Type B pancreatic cell (in vitro differentiated cells): ENCODE measurements at places on chromosomes 16 and 17.

DNA sequence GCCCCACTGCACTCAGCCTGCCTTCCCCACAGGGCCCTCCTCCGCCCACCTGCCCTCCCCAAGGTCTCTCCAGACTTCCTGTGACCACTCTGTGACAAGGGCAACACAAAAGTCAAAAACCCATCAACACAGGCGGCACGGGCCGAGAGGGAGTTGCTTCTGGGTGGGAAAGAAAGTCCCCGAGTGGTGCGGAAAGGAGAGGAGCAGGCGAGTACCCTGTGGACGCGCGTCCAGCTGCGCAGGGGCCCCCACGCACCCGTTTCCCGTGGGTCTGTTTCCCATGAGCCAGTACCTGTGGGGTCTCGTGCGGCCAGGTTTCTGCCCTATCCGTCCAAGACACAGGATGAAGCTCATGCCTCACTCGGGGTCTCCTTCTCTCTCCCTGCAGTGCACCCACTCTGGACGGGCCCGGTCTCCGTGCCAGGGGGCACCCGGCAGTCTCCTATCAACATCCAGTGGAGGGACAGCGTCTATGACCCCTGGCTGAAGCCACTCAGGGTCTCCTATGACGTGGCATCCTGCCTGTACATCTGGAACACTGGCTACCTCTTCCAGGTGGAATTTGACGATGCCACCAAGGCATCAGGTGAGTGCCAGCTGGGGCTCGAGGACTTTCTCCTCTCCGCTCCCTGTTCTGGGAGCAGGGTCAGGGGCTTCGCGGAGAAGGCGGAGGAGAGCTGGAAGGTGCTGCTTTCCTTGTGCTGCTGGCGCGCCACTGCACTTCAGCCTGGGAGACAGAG, 12.2 kb downstream of the CD2BP2 start:
- H3K27me3 ChIP-seq = no peaks in the 10 kb centered on the region
- H3K27ac ChIP-seq = no peak overlapping the region
- no peak overlapping the region for H3K4me3 ChIP-seq
- no peak for DNase-seq
- no peaks in the 10 kb centered on the region for H3K36me3 ChIP-seq
- no peaks in the 10 kb centered on the region for H3K4me1 ChIP-seq

DNA sequence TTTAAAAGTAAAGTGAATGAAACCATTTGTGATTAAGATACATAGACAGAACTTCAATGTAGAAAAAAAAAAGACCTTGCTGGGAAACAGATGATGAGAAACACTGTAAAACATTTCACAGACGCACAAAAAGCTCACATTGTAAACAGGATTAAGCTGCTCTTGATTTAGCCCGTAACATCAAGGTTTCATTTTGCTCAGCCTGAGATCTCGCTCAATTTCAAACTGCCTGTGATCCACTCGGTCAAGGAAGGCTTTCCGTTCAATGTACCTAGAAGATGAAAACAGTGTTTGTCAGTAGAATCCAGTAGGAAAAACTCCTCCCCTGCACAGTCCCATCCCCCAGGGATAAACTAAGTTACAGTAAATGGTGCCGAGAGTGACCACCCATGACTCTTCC, 42.3 kb upstream of the BCAR1 start:
- H3K4me3 ChIP-seq = no peak overlapping the region
- H3K4me1 ChIP-seq = peaks cover 15% of the 10 kb centered on the region
- H3K27me3 ChIP-seq = no peaks in the 10 kb centered on the region

GRCh38 chr17:8820311-8821010, 21.3 kb upstream of the MFSD6L start:
- no peak overlapping the region for H3K27ac ChIP-seq
- no peaks in the 10 kb centered on the region for H3K36me3 ChIP-seq
- H3K4me3 ChIP-seq = no peak overlapping the region
- peaks cover 41% of the 10 kb centered on the region for H3K27me3 ChIP-seq
- DNase-seq = peak; percentile 36
- no peaks in the 10 kb centered on the region for H3K4me1 ChIP-seq

GRCh38 chr17:70336411-70336810, 167.1 kb downstream of the KCNJ2 start:
- no peaks in the 10 kb centered on the region for H3K27me3 ChIP-seq
- no peak for DNase-seq
- no peaks in the 10 kb centered on the region for H3K36me3 ChIP-seq
- H3K4me1 ChIP-seq = peaks cover 13% of the 10 kb centered on the region

- H3K27me3 ChIP-seq = peaks cover 13% of the 10 kb centered on the region
- no peaks in the 10 kb centered on the region for H3K36me3 ChIP-seq
- no peak overlapping the region for H3K4me3 ChIP-seq
- peaks cover 5% of the 10 kb centered on the region for H3K4me1 ChIP-seq
- H3K27ac ChIP-seq = no peak overlapping the region
- DNase-seq = no peak
Observed at GRCh38 chr17:44334727-44335126, 10.1 kb upstream of the SLC25A39 start.

DNA sequence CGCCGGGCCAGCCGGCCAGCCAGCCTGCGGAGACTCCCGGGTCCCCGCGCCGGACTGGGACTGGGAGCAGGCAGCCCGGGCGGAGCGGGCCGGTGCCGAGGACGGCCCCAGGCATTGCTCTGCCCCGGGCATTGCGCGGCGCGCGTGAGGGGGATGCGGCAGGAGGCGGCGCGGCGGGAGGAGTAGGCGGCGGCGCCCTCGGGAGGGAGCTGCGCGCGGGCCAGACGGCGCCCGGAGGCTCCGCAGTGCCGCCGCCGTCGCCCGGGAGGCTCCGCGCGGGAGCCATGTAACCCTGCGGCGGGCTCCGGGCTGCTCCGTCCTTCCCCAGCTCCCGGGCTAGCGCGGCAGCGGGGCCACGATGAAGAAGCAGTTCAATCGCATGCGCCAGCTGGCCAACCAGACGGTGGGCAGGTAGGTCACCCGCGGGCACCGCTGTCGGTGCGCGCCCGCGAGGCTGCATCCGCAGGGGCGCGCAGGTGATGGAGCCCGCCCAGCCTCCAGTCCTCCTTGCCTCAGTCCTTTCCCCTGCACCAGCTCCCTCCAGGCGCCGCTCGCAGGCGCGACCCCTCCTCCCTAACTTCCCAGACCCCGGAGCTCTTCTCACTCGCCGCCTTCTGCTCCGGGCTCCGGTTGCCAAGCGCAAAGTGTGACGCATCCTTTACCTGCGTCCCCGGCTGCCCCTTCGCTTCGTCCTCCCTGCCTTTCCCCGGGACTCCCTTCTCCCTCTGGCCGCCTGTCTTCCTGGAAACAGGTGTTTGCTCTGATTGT, at the start of gene ARHGAP44:
TSS of gene ARHGAP44 (plus strand) at position 18 of the 768 bp plus-strand sequence. CDS start at position 359, 341 bp downstream.
- H3K4me3 ChIP-seq = peak within 1 kb of the TSS; percentile 95
- DNase-seq = peak; percentile 80
- peak within 1 kb of the TSS; percentile 83 for H3K27ac ChIP-seq

DNA sequence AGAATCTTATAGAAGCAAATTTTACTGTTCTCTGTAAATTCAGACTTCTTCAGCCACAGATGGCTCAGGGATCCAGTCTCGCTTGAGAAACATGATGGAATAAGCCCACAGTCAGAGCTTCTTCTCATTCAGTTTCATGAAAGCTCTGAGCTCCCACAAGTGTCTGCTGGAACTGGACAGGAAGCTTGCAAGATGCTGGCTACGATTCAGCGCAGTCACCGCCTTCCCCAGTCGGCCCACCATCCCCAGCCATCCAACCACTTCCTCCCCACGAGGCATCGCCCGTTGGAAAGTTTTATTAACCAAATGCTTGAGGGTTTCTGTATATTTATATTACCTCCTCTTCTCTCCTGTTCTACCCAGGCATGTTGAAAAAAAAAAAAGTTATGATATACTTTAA, 171.7 kb downstream of the ZFHX3 start:
- H3K4me1 ChIP-seq = peaks cover 20% of the 10 kb centered on the region
- DNase-seq = no peak
- no peak overlapping the region for H3K4me3 ChIP-seq
- H3K27ac ChIP-seq = peak overlapping the region; percentile 87

- no peak overlapping the region for H3K4me3 ChIP-seq
- H3K27ac ChIP-seq = no peak overlapping the region
- peaks cover 3% of the 10 kb centered on the region for H3K27me3 ChIP-seq
- DNase-seq = no peak
Observed at GRCh38 chr17:55356434-55357328, 65.0 kb downstream of the MMD start.

GRCh38 chr16:80536238-80536637, 4.6 kb upstream of the DYNLRB2 start:
- no peak overlapping the region for H3K27ac ChIP-seq

DNA sequence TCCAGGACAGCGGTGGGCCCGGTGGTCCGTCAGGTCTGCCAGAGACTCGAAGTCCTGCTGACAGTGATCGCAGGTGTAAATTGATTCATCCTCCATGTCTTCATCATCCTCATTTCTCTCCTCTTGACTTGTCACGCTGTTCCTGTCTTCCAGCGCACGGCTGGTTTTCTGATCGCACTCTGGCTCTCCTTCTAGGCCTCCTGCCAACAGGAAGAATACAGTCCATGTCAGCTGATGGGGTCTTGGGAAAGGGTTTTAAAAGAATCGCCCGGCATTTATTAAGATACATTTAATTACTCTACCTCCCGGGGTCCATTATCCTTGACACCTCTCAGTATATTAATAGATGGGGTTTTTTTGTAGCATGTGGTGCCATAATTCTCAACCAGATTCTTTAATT, 125.1 kb downstream of the ZNF423 start:
- H3K27ac ChIP-seq = no peak overlapping the region
- no peak overlapping the region for H3K4me3 ChIP-seq
- no peak for DNase-seq
- H3K36me3 ChIP-seq = peaks cover 33% of the 10 kb centered on the region
- H3K4me1 ChIP-seq = peaks cover 16% of the 10 kb centered on the region

- DNase-seq = no peak
- H3K4me1 ChIP-seq = peaks cover 5% of the 10 kb centered on the region
- no peak overlapping the region for H3K27ac ChIP-seq
- H3K27me3 ChIP-seq = peaks cover 20% of the 10 kb centered on the region
Observed at GRCh38 chr17:30318155-30318554, 15.7 kb downstream of the TMIGD1 start.

DNA sequence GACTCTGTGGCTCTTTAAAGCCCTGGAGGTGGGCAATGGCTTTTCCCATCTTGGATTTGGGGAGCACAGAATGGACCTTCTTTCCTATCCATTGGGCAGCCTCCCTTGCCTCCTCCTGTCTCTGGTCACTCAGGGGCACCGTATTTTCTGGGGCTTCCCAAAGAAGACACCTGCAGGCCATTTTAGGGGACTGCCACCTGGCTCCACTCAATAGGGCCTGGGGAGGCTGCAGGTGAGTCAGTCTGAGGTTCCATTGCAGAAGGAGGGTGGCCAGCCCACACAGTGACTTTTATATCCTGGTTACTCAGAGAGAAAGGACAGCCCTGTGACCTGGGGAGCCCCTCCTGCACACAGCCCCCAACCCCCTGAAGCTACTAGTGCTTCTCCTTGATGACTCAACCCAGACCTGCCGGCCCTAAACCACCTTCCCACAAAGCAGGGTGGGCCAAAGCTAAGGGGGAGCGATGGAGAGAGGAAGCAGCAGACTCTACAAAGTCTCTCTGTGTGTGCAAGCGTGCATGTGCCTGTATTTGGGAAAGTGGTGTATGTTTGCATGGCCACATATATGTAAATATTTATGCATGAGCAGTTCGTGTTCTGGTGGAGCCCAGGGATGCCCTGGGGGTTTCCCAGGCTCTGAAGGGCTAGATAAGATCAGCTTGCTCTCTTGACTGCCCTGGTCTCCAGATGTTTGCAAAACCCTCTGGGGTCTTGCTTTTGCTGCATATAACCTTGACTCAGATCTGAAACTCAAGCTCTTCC, 5.0 kb downstream of the CX3CL1 start:
- H3K27me3 ChIP-seq = no peaks in the 10 kb centered on the region
- H3K36me3 ChIP-seq = no peaks in the 10 kb centered on the region
- peaks cover 23% of the 10 kb centered on the region for H3K4me1 ChIP-seq
- DNase-seq = no peak
- peak overlapping the region; percentile 80 for H3K27ac ChIP-seq

GRCh38 chr17:74454197-74455024, 12.0 kb upstream of the CD300A start:
- H3K27me3 ChIP-seq = peaks cover 32% of the 10 kb centered on the region
- peak overlapping the region; percentile 65 for H3K4me3 ChIP-seq
- peaks cover 34% of the 10 kb centered on the region for H3K4me1 ChIP-seq
- DNase-seq = peak; percentile 92

DNA sequence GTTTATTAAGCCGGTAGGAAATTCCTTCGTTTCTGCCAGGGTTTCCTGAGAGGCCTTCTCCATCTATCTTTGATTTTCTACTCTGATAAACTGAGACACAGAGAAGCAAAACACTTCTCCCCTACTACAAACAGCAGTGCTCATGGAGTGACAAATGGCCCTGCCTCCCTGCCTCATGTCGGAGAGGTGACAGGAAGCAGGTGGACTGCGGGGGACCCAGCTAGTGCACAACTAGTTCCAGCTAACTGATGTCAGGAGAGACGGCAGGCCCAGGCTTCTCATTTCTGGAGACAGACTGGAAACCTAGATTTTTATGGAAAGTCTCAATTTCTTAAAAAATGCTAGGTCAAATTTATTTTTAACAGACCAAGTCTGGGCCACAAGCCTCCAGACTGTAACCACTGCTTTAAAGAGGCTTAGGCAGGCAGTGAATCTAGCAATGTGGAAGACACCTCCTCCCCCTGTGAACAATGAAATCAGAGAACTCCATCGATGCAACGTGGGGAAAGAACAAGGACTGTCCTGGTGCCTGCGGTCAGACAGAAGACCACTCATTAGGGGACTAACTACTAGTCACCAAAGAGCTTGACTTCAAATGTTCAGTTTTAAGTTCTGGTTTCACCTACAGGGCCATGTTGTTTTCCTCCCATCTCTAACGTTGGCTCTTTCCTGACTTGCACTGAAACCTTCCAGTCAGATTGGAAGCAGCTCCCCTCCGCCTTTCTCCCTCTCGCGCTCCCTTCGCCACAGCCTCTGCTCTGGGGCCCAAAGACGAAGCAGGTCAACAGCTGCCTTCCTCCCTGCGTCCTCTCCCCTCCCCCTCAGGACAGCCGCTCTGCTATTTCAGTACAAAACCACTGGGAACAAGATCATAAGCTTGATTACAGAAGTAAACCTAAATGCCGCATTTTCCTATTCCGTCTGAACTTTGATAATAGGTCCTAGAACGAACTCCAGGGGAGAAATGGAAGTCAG, 17.6 kb downstream of the GTF3C1 start:
- no peaks in the 10 kb centered on the region for H3K27me3 ChIP-seq
- peaks cover 34% of the 10 kb centered on the region for H3K36me3 ChIP-seq
- H3K4me3 ChIP-seq = no peak overlapping the region
- DNase-seq = no peak
- H3K4me1 ChIP-seq = no peaks in the 10 kb centered on the region

DNA sequence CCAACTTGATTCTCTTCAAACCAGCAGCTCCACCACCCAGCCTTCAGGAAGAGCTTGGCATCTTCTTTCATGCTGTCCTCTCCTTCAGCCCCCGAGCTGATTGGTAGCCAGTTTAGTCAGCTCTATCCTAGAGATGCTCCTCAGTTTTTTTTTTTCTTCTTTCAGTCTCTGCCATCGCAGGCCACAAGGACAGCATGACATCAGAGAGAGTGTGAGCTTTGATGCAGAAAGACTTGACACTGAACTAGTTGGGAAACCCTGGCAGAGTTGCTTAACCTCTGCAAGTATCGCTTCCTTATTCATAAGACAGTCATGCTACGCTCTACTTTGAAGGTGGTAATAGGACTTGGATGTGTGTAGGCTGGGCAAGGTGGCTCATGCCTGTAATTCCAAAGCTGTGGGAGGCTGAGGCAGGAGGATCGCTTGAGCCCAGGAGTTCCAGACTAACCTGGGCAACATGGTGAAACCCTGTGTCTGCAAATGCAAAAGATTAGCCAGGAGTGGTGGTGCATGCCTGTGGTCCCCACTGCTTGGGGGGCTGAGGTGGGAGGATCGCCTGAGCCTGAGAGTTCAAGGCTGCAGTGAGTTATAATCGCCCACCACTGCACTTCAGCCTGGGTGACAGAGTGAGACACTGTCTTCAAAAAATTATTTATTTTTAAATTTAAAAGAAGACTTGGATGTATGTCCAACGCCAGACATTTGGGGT, 2.6 kb downstream of the CD300LB start:
- H3K36me3 ChIP-seq = no peaks in the 10 kb centered on the region
- peaks cover 56% of the 10 kb centered on the region for H3K27me3 ChIP-seq
- H3K27ac ChIP-seq = no peak overlapping the region
- no peak overlapping the region for H3K4me3 ChIP-seq
- peak; percentile 27 for DNase-seq
